ENCODE measurements at places on chromosomes 7 and 10. TPM values are rescaled to one million over a fixed set of nuclear protein-coding genes. Genes with fewer than 3 reads are reported as not detected.
A peak's percentile ranks its signal among the peaks of the same experiment; 100 is the strongest.

- no peaks in the 10 kb centered on the region for H3K36me3 ChIP-seq
- H3K4me1 ChIP-seq = peaks cover 2% of the 10 kb centered on the region
- no peak overlapping the region for H3K27ac ChIP-seq
- no peaks in the 10 kb centered on the region for H3K27me3 ChIP-seq
These were observed 5.9 kb upstream of the UPF2 start for GRCh38 chr10:12048547-12048946.

TDRD1 gene
- not detected for total RNA-seq

- H3K4me1 ChIP-seq = no peaks in the 10 kb centered on the region
- no peaks in the 10 kb centered on the region for H3K27me3 ChIP-seq
- H3K36me3 ChIP-seq = no peaks in the 10 kb centered on the region
These were observed 141.6 kb upstream of the GDF10 start for GRCh38 chr10:47158116-47159071.

CTAGE4 gene
- total RNA-seq = 5.9 TPM

DNA sequence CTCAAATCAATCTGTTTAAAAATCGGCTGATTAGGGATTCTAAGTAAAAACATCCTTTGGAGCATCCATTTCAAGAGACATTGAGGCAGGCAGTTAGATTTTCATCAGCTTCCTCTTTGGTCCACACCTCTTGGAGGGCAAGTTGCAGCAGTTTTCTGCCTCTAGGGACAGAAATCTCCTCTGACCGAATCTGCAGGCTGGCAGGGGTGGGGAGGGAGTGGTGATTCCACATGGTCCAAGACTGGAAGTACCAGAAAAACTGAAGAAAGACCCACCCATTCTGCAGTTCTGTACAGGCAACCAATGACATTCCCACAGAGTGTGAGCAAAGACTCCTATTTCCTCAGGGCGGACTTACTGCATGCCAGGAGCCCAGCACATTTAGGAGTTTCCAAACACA is 29.0 kb downstream of the FGFBP3 start:
- peaks cover 15% of the 10 kb centered on the region for H3K4me1 ChIP-seq
- no peaks in the 10 kb centered on the region for H3K36me3 ChIP-seq
- no peak for DNase-seq
- H3K4me3 ChIP-seq = no peak overlapping the region

GRCh38 chr7:129804890-129805719 is 147.7 kb downstream of the UBE2H start:
- DNase-seq = no peak
- H3K36me3 ChIP-seq = no peaks in the 10 kb centered on the region
- no peak overlapping the region for H3K27ac ChIP-seq
- H3K4me1 ChIP-seq = no peaks in the 10 kb centered on the region
- no peaks in the 10 kb centered on the region for H3K27me3 ChIP-seq

DNA sequence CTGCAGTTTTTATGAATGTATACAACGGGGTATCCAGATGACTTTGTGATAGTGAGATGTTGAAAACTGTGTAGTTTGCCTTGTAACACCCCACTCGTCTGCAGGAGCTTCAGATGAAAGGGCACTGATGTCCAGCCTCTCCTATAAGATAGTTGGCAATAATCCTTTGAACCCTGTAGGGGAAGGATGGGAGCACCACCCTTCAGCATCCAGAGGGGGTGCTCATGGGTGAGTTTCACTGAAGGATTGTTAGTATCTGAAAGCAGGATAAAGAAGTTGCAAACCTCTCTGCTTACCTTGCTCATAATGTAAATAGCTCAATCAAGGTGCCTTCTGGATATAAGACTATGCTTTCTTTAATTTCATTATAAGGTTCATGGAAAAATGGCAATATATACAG is 201.5 kb downstream of the TMEM178B start:
- no peak for DNase-seq
- H3K36me3 ChIP-seq = no peaks in the 10 kb centered on the region
- H3K27me3 ChIP-seq = no peaks in the 10 kb centered on the region
- H3K4me1 ChIP-seq = no peaks in the 10 kb centered on the region

BRI3 gene
- 344 TPM for total RNA-seq

GRCh38 chr10:72016608-72017300 is 52.6 kb downstream of the CHST3 start:
- no peak overlapping the region for H3K4me3 ChIP-seq
- H3K27ac ChIP-seq = no peak overlapping the region
- H3K27me3 ChIP-seq = no peaks in the 10 kb centered on the region
- DNase-seq = no peak
- 0 out of 2 replicates have a peak, but pooled peaks cover 10% of the 10 kb centered on the region for H3K4me1 ChIP-seq

PTPN20 gene
- total RNA-seq = 9.5 TPM

GRCh38 chr10:683448-684071 is 5.9 kb downstream of the DIP2C start:
- no peaks in the 10 kb centered on the region for H3K27me3 ChIP-seq
- DNase-seq = peak; percentile 58
- H3K4me3 ChIP-seq = peak overlapping the region; percentile 61
- H3K4me1 ChIP-seq = peaks cover 20% of the 10 kb centered on the region
- peak overlapping the region; percentile 85 for H3K27ac ChIP-seq
- H3K36me3 ChIP-seq = no peaks in the 10 kb centered on the region

SLC39A12 gene
- total RNA-seq = not detected

GRCh38 chr10:48287417-48288391 is 13.2 kb upstream of the FRMPD2 start:
- H3K36me3 ChIP-seq = no peaks in the 10 kb centered on the region
- H3K4me3 ChIP-seq = no peak overlapping the region
- no peaks in the 10 kb centered on the region for H3K4me1 ChIP-seq
- H3K27me3 ChIP-seq = no peaks in the 10 kb centered on the region
- no peak overlapping the region for H3K27ac ChIP-seq

CPEB3 gene
- 2.4 TPM for total RNA-seq

GRCh38 chr7:135753616-135754413 is 5.2 kb upstream of the FAM180A start:
- DNase-seq = no peak
- H3K36me3 ChIP-seq = no peaks in the 10 kb centered on the region
- no peaks in the 10 kb centered on the region for H3K4me1 ChIP-seq
- H3K27ac ChIP-seq = no peak overlapping the region
- no peak overlapping the region for H3K4me3 ChIP-seq
- H3K27me3 ChIP-seq = peaks cover 6% of the 10 kb centered on the region

FAM53B gene
- total RNA-seq = 42.5 TPM

DNA sequence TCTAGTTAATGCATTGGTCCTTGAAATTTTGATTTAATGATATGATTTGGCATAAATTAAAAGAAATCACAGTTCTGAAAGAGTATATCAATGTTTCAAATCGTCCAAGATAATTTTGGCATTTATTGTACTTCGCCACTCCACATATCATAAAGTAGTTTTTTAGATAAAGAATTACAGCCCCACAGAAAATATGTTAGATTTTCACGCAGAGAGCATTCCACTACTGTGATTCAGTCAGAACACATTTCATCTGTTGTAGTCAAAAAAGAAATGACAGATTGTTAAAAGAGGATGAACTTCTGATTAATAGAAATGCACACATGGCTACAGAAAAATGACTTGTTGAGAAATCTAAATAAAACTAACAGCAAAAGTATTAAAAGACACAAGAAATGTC is 1063.5 kb upstream of the LRRN3 start:
- H3K4me1 ChIP-seq = no peaks in the 10 kb centered on the region
- no peaks in the 10 kb centered on the region for H3K36me3 ChIP-seq
- H3K4me3 ChIP-seq = no peak overlapping the region
- no peaks in the 10 kb centered on the region for H3K27me3 ChIP-seq

DNA sequence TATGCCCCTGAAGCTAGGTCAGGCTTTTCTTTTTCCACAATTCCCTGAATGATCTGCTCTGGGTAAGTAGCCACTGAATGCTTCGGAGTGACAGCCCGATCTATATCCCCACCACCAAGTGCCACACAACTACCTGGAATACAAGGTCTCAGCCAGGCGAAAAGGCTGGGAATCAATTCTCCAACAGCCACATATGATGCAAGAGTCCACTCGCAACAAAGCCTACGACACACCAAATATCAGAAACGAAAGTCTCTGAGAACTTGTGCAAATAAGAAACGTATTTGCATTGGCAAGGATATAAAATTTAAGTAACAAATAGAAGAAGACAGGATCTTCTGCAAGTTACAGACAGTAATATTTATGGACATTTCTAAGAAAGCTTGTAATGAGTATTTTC is 5.7 kb downstream of the HIPK2 start:
- H3K27me3 ChIP-seq = no peaks in the 10 kb centered on the region
- peaks cover 28% of the 10 kb centered on the region for H3K4me1 ChIP-seq
- H3K36me3 ChIP-seq = no peaks in the 10 kb centered on the region
- DNase-seq = no peak
- H3K4me3 ChIP-seq = no peak overlapping the region
- H3K27ac ChIP-seq = peak overlapping the region; percentile 31

DNA sequence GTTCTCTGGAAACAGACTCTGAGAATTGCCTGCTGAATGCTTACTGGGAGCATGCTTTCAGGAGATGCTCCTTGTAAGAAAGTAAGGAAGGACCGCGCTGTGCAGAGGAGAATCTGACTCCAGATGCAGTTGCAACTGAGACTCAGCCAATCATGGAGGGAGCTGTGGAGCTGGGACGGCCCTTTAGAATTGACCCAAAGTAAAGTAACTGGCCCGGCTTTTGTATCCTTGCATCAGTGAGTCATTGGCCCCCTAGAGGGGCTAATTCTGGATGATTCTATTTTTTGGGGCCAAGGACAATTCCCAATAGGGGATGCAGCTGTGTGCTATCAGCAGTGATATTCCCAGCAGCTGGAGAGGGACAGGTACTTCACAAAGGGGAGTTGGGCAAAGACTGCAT is 170.4 kb downstream of the PTEN start:
- no peak overlapping the region for H3K4me3 ChIP-seq
- no peaks in the 10 kb centered on the region for H3K27me3 ChIP-seq
- no peaks in the 10 kb centered on the region for H3K36me3 ChIP-seq
- H3K4me1 ChIP-seq = no peaks in the 10 kb centered on the region
- H3K27ac ChIP-seq = no peak overlapping the region
- DNase-seq = no peak

DNAH11 gene
- 0.15 TPM for total RNA-seq

DNA sequence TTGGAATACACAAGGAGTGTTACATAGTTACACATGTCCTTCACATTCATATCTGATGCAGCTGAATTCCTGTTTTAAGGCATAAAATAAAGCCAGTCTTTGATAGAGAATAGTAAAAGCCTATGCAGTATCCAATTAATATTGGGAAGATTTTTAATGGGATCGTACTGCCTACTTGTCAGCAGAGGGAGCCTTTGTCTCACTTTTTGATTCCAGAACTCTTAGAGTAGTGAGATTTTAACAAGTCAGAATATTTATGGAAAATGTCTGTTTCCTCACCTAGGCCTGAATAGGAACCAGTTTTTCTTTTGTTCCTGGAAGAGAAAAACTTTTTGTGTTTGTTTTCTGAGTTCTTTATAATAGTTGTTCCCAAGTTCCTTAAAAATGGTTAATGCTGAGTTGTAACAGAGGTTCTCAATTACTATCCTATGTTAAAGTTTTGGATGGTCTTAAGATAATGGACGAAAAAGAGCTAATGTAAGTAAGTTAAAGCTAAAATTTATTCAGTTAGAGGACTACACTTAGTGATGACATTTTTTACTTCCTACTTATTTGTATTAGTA is 114.0 kb downstream of the BBS9 start:
- DNase-seq = peak; percentile 30
- no peak overlapping the region for H3K4me3 ChIP-seq
- H3K27ac ChIP-seq = no peak overlapping the region
- H3K27me3 ChIP-seq = peaks cover 3% of the 10 kb centered on the region

SLC26A3 gene
- total RNA-seq = 0.36 TPM

DNA sequence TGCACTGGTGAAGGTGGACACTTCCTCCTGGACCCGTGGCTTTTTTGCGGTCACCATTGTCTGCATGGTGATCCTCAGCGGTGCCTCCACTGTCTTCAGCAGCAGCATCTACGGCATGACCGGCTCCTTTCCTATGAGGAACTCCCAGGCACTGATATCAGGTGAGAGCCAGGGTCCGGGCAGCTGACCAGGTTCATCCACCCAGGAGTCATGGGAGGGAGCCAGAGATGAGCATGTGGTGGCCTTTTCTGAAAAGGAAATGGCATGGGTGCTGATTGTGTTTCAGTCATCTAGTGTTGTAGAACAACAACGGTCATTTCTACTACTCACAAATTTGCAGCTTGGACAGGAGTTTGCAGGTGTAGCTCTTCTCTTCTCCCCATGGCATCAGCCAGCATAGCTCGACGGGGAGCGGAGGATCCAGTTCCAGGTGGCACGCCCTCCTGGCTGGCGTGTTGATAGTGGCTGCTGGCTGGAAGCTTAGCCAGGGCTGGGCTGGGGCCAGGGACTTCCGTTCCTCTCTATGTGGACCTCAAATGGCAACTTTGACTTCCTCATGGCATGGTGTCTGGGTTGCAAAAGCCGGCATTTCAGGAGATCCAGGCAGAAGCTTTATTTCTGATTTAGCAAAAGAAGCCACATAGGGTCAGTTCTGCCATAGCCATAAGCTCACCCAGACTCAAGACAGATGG is 32.7 kb downstream of the SLC29A3 start:
- H3K36me3 ChIP-seq = no peaks in the 10 kb centered on the region
- H3K27me3 ChIP-seq = no peaks in the 10 kb centered on the region
- no peak overlapping the region for H3K4me3 ChIP-seq
- no peak for DNase-seq
- no peak overlapping the region for H3K27ac ChIP-seq

GRCh38 chr7:29806995-29807841 is 910 bp downstream of the WIPF3 start:
- no peaks in the 10 kb centered on the region for H3K36me3 ChIP-seq
- H3K27me3 ChIP-seq = peaks cover 30% of the 10 kb centered on the region
- H3K27ac ChIP-seq = no peak overlapping the region

DNA sequence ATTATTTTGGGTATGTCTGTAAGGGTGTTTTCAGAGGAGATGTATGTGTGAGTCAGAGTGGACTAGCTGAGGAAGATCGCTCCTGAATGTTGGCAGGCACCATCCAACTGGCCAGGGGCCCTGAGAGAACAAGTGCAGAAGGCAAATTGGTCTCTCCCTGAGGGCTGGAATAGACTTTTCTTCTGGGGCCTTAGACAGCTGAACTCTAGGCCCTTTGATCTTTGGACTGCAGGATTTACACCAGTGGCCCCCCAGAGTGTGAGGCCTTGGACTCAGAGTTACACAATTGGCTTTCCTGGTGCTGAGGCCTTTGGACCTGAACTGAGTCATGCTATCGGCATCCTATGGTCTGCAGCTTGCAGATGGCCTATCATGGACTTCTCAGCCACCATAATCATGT is 217.2 kb downstream of the REEP3 start:
- no peaks in the 10 kb centered on the region for H3K4me1 ChIP-seq
- H3K36me3 ChIP-seq = no peaks in the 10 kb centered on the region
- no peaks in the 10 kb centered on the region for H3K27me3 ChIP-seq

SPDYE5 gene
- not detected for total RNA-seq

IRF5 gene
- total RNA-seq = 8.8 TPM

WEE2 gene
- not detected for total RNA-seq

GRCh38 chr10:70445718-70446657 is 4.5 kb upstream of the NODAL start:
- H3K27ac ChIP-seq = no peak overlapping the region
- no peaks in the 10 kb centered on the region for H3K27me3 ChIP-seq
- no peaks in the 10 kb centered on the region for H3K36me3 ChIP-seq
- H3K4me3 ChIP-seq = no peak overlapping the region
- H3K4me1 ChIP-seq = no peaks in the 10 kb centered on the region

PRXL2A gene
- total RNA-seq = 89.0 TPM

- no peak overlapping the region for H3K27ac ChIP-seq
- no peak overlapping the region for H3K4me3 ChIP-seq
- no peaks in the 10 kb centered on the region for H3K4me1 ChIP-seq
- no peak for DNase-seq
These were observed 22.2 kb downstream of the SLC37A3 start for GRCh38 chr7:140375892-140376730.

Measured in Panc1 (cell line).